GM23338 (cell line): ENCODE measurements at places on chromosomes 16 and 17. TPM values are rescaled to one million over a fixed set of nuclear protein-coding genes. Genes with fewer than 3 reads are reported as not detected.

The FBXW10B gene
- not detected in 2 replicates for polyA plus RNA-seq

The HSPB9 gene
- 0.26 and 0.31 TPM in 2 replicates for polyA plus RNA-seq

DNA sequence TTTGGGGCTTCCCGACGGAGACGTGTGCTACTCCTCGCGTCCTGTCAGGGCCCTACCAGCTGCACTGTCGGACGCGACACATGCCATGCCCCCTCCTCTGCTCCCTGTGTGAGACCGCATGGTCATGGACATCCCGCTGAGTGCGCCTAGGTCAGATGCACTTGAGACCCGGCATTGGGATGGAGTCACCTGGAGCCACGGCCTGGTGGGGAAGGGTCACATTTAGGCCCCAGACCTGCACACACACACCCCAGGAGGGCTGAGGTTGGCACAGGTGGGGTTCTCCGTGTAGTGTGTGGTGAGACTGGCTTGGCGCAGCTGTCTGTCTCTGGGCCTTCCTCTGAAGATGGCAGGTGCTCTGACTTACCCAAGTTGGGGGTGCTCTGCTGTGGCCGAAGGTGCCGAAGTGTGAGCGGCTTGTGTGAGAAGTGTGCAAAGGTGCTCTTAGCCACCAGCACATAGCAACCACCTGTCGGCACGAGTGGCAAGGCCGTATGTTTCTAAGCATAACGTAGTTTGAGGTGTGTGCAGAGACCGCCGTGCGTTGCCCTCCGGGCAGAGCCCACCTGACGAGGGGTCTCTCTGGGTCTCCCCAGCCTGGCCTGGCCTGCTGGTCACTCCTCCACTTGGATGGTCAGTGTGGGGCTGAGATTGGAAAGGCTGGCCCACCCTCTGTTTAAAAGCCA lies 108.6 kb downstream of the BANP start:
- no peak for DNase-seq

GRCh38 chr16:9971907-9972306 lies 210.3 kb downstream of the GRIN2A start:
- peak; percentile 54 for DNase-seq

DNA sequence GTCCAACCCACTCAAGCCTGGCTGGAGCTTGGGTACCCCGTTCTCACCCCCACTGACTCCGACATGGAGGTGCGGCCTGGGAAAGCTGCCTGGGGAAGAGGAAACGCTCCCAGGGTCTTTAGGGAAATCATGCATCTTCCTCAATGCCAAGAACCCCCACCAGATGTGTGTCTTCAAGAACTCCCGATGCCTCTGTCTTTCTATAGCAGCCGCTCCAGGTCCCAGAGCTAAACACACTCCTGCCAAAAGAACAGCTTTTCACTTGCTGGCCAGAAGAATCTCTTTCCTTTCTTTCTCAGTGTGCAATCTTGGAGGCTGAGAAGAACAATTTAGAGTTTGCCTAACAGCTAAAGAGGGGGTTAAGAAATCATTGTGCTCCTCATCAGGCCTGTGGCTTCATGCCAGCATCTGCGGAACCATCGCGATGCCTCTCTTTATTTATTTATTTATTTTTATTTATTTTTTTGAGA lies 41.1 kb upstream of the MTSS2 start:
- no peak for DNase-seq

- no peak for DNase-seq
Measured at GRCh38 chr16:88462396-88462795, 9.3 kb downstream of the ZFPM1 start.

DNA sequence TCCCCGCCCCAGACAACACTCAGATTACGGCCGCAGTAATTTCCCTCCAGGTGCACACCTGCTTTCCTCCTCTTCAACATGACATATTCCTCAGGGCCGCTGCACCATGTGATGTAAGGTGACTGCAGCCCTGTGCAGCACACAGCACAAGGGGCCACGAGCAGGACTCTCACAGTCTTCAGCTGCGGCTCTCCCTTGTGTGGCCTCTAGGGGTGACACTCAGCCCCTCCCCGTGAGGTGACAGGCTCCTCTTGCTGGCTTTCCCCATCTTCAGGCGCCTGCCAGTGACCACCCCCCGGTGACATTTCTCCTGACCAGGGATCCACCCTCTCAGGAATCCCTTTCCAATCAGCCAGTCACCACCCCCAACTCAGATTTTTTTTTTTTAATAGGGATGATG lies 31.3 kb upstream of the ABCC3 start:
- peak; percentile 72 for DNase-seq

DNA sequence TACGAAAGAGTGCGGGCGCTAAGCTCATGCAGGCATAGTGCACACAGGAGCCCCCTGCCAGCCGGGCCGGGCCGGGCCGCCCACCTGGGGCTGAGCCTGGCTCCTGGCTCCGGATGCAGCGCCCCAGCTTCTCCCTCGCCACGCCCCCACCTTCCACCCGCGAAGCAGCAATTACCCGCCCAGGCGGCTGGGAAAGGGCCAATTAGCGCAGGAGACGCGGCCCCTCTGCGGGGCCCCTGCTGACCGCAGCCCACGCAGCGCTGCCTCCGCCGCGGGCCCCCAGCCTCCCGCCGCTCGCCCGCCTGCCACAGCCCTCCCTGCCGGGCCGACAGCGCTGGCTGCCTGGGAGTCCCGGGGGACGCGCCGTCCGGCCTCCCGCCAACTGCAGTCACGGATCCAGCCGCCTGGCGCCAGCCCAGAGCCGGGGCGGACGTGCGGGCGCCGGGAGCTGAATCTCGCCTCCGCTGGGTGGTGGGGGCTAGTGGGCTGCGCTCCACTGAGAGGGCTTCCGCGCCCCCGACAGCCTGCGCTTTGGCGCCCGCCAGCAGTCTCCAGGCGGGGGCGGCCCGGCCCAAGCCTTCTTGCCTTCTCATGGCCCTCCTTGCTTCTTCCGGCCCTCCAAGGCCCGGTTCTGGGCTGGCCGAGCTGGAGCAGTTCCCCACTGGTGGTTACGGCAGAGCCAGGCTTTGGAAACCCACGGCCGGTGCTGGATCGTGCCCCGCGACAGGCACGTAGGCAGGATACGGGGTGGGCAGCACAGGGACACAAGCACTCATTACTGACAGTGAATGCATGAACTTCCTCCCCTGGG lies 14.9 kb upstream of the CBFB start:
- DNase-seq: peak; percentile 78
